ENCODE measurements at places on chromosomes 5 and 9.

GRCh38 chr9:110187126-110187525 lies 20.8 kb downstream of the C9orf152 start:
- H3K27ac ChIP-seq, result no peak overlapping the region
- no peak for DNase-seq
- no peak overlapping the region for H3K4me3 ChIP-seq
- H3K27me3 ChIP-seq, result no peaks in the 10 kb centered on the region

DNA sequence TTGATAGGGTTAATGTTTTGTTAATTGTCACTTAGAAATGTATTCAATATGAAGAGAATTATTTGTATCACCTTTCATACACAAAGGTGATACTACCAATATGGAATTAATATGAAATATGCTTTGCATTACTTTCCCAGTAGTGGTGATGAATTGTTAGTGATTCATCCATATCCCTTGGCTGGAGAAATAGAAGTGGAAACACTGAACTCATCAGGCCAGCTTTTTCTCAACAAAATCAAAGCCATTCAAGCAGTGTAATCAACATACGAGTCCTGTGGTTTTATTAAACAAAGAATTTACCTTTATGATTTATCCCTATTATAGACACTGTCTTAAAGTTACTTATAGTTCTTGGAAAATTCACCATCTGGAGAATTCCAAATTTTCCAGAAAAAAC lies 264.0 kb upstream of the MEF2C start:
- H3K27ac ChIP-seq, result no peak overlapping the region
- no peak for DNase-seq
- H3K27me3 ChIP-seq, result peaks cover 4% of the 10 kb centered on the region
- no peak overlapping the region for H3K4me3 ChIP-seq

GRCh38 chr9:82332774-82333152 lies 344.2 kb downstream of the SPATA31D1 start:
- no peaks in the 10 kb centered on the region for H3K27me3 ChIP-seq
- H3K27ac ChIP-seq, result peak overlapping the region; percentile 9
- no peaks in the 10 kb centered on the region for H3K36me3 ChIP-seq

DNA sequence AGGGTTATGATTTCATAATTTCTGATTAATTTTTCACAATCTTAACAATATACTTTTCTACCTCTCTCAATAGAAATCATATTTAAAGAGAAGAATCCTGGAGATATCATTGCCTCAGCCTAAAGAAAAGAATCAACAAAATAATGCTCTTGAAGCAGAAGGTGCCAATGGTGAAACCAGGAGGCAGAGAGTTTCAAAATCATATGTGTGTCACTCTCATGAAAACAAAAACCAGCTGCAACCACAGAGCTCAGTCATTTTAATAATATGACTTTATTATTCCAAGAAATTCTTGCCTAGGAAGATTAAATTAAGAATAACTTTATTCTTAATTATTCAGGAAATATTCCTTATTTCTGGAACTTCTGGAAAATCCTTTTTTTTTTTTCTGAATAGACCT lies 266.8 kb upstream of the ACTBL2 start:
- peak; percentile 39 for DNase-seq
- no peak overlapping the region for H3K4me3 ChIP-seq
- no peaks in the 10 kb centered on the region for H3K27me3 ChIP-seq
- no peaks in the 10 kb centered on the region for H3K36me3 ChIP-seq
- peaks cover 16% of the 10 kb centered on the region for H3K4me1 ChIP-seq

DNA sequence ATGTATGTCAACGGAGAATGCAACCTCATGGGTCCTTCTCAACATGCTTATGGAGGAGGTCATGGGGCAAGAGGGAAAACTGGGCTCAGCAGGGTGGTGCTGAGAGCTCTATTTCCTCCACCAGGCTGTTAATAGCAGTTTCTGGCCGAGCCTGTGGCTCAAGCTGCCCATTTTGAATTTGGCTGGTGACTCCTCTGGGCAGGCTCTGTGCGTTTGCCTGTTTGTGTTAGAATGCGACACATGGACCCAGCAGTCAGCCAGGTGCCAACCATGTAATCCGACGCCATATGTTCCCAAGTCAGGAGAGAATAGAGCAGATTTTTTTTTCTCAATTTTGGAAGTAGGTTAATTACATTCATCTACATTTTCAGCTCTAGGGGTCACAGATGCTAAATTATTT lies 387.7 kb upstream of the CLINT1 start:
- H3K27me3 ChIP-seq, result peaks cover 44% of the 10 kb centered on the region
- H3K4me1 ChIP-seq, result no peaks in the 10 kb centered on the region
- H3K4me3 ChIP-seq, result no peak overlapping the region
- H3K27ac ChIP-seq, result no peak overlapping the region
- DNase-seq, result no peak

DNA sequence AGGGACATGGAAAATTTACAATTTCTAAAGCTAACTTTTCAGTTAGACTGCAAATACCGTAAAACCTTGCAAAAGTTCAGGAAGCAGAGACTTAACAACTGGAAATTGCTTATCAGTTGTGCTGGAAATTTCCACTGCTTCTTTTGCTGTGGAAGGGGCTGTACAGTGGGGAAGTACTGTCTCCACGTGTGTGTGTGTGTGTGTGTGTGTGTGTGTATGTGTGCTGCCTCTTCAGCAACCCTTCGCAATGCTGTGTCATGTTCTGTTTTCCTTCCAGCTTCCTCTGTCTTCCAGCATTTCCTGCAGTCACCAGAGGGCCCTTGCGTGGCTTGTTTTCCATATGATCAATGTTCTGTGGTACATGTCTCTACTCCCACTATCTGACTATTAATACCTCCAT lies 87.5 kb upstream of the RANBP3L start:
- H3K4me3 ChIP-seq, result no peak overlapping the region
- H3K36me3 ChIP-seq, result no peaks in the 10 kb centered on the region
- no peak overlapping the region for H3K27ac ChIP-seq
- peaks cover 14% of the 10 kb centered on the region for H3K4me1 ChIP-seq
- no peak for DNase-seq

- H3K36me3 ChIP-seq, result peaks cover 19% of the 10 kb centered on the region
- H3K4me1 ChIP-seq, result peaks cover 37% of the 10 kb centered on the region
- peak; percentile 37 for DNase-seq
- no peak overlapping the region for H3K4me3 ChIP-seq
- H3K27me3 ChIP-seq, result no peaks in the 10 kb centered on the region
Measured at GRCh38 chr5:107501965-107502675, 168.6 kb downstream of the EFNA5 start.

- no peaks in the 10 kb centered on the region for H3K27me3 ChIP-seq
- no peaks in the 10 kb centered on the region for H3K36me3 ChIP-seq
- no peak overlapping the region for H3K4me3 ChIP-seq
- no peak overlapping the region for H3K27ac ChIP-seq
Measured at GRCh38 chr9:88835038-88835466, 156.2 kb upstream of the S1PR3 start.

GRCh38 chr5:74767579-74767913 lies 497 bp downstream of the NSA2 start:
- H3K4me3 ChIP-seq, result peak overlapping the region; percentile 98
- peak; percentile 53 for DNase-seq
- H3K27me3 ChIP-seq, result no peaks in the 10 kb centered on the region
- peak overlapping the region; percentile 92 for H3K27ac ChIP-seq
- H3K4me1 ChIP-seq, result peaks cover 15% of the 10 kb centered on the region

DNA sequence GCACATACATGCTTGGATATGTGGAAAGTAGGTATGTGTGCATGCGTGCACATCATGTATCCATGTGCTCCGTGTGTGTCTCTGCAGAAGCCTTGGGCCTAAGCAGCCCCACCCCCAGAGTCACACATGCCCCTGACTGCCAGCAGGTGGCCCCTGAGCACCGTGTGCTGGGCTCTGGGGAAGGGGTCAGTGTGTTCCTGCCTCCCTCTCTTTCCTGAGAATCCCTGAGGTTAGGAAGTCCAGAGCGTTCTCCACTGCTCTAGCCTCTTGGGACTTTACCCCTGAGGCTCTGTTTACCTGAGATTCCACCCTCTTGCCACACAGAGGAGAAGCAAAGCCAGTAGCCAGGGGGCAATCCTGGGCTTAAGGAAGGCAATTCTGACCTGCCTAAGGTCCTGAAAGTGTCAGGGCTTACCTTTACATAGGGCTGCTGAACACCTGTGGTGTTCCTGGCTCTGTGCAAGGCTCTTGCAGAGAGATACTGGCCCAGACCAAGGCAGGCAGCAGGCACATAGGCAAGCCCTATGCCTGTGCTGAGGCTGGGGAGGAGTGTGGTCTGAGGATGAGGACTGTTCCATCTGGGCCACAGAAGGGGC lies 207.3 kb downstream of the TMEM38B start:
- H3K36me3 ChIP-seq, result no peaks in the 10 kb centered on the region
- no peak overlapping the region for H3K27ac ChIP-seq
- no peak overlapping the region for H3K4me3 ChIP-seq
- DNase-seq, result peak; percentile 68
- H3K4me1 ChIP-seq, result no peaks in the 10 kb centered on the region
- H3K27me3 ChIP-seq, result no peaks in the 10 kb centered on the region

DNA sequence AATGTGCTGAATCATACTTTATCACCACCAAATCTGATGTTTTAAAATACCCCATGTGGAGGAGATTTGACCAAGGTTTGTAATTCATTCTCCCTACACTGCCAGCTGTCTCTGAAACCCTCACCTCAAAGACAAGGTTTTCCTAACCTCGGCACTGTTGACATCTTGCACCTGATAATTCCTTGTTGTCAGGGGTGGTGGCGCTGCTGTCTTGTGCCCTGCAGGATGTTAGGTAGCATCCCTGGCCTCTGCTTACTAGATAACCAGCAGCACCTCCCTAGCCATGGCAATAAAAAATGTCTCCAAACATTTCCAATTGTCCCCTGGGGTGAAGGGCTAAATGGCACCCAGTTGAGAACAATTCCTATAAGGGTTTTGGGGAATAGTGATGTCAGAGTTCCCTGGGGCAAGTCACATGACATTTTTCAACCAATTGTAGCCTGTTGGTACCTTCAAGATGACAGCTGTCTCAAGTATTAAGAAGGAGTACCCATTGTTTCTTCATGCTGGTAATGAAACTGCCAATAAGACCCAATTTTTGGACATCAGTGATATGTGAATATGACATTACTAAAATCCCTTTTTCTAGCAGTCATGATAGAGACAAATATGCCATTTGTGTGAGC lies 160.6 kb upstream of the PLCXD3 start:
- H3K4me3 ChIP-seq, result no peak overlapping the region
- no peak overlapping the region for H3K27ac ChIP-seq
- H3K36me3 ChIP-seq, result no peaks in the 10 kb centered on the region
- no peaks in the 10 kb centered on the region for H3K4me1 ChIP-seq

DNA sequence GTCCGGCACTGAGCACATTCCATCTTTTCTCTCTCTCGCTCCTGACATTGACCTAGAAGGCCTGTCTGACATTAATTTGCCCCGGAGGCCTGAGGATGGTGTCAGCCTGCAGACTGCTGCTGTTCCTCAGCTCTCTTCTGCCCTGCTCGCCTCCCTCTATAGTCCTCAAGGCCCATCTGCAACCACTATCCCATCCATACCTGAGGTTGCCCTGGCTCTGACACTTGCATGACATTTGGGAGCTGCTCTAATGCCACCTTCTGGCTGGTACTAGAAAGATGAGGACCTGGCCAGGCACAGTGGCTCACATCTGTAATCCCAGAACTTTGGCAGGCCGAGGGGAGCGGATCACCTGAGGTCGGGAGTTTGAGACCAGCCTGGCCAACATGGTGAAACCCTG lies 38.6 kb upstream of the GGTA1 start:
- H3K4me1 ChIP-seq, result no peaks in the 10 kb centered on the region
- no peak overlapping the region for H3K27ac ChIP-seq
- no peak overlapping the region for H3K4me3 ChIP-seq
- H3K27me3 ChIP-seq, result peaks cover 5% of the 10 kb centered on the region
- no peaks in the 10 kb centered on the region for H3K36me3 ChIP-seq

- DNase-seq, result peak; percentile 88
- peak overlapping the region; percentile 93 for H3K27ac ChIP-seq
- peak overlapping the region; percentile 10 for H3K4me3 ChIP-seq
- H3K27me3 ChIP-seq, result no peaks in the 10 kb centered on the region
Measured at GRCh38 chr5:74206579-74207550, 433.7 kb downstream of the ENC1 start.

- no peaks in the 10 kb centered on the region for H3K4me1 ChIP-seq
- no peak within 1 kb of the TSS for H3K4me3 ChIP-seq
- peaks cover 12% of the 10 kb centered on the region for H3K27me3 ChIP-seq
- DNase-seq, result no peak
Measured at GRCh38 chr9:114930056-114930812, at the start of gene TNFSF8. TSS of gene TNFSF8 (minus strand) at chr9:114930591. CDS start at chr9:114930303, 288 bp downstream.

- no peaks in the 10 kb centered on the region for H3K4me1 ChIP-seq
- no peaks in the 10 kb centered on the region for H3K36me3 ChIP-seq
- no peak overlapping the region for H3K4me3 ChIP-seq
Measured at GRCh38 chr5:170442921-170443320, 53.8 kb upstream of the KCNMB1 start.

DNA sequence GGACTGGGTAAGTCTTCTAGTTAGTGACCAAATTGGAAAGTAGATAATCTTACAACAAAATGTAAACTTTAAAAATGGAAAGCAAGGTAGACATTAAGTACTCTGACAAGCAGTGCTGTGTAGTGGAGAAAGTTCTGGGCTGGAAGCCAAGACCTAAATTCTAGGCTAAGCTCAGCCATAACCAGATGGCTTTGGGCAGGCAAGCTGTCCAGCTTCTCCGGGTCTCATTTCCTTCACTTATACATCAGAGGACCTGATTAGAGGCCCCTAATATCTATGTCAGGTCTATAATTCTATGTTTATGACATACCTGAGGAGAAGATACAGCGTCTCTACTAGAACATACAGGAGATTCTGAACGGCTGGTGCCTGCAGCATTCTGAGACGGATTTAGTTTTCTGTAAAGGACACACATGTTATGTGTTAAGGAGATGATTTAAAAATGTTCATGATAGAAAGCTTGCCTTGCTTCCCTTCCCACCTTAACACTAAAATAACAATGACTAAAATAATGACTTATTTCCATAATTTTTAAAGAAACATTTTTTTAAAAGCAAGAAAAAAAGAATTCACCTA lies 61.2 kb downstream of the ELL2 start:
- H3K4me3 ChIP-seq, result no peak overlapping the region
- H3K27me3 ChIP-seq, result no peaks in the 10 kb centered on the region
- peaks cover 94% of the 10 kb centered on the region for H3K36me3 ChIP-seq

GRCh38 chr5:64301566-64301965 lies 135.9 kb downstream of the RNF180 start:
- H3K4me3 ChIP-seq, result no peak overlapping the region
- H3K27ac ChIP-seq, result no peak overlapping the region
- no peaks in the 10 kb centered on the region for H3K36me3 ChIP-seq

GRCh38 chr9:5783982-5784381 lies 48.9 kb downstream of the ERMP1 start:
- no peaks in the 10 kb centered on the region for H3K4me1 ChIP-seq
- no peaks in the 10 kb centered on the region for H3K27me3 ChIP-seq
- no peak overlapping the region for H3K27ac ChIP-seq

DNA sequence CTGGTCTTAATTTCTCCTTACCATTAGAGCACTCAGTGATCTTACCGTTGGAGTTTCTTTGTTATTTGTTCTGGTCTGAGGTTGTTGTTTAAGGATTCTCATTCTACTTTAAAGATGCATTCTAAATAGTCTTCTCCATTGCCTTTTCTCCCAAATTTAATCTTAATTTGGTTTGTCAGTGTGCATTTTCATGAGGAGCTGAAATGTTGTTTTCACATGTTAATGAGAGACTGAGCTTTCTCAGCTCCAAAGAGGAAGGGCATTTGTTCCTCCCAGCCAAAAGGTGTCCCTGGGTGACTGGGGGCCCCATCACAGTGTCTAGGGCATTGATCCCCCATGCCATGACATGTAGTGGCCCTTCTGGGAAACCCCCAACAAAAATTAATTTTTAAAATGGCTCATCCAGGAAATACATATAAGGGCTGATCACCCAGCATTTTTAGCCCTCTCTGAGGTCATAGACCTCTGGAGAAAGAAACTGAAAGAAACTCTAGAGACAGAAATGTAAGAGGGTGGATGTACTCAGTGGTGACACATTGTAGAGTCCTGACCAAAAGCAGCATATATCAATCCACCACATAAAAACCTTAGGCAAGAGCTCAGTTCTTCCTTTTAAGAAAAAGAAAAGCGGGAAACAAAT lies 240.4 kb upstream of the RAI14 start:
- no peaks in the 10 kb centered on the region for H3K36me3 ChIP-seq
- H3K27me3 ChIP-seq, result no peaks in the 10 kb centered on the region
- no peaks in the 10 kb centered on the region for H3K4me1 ChIP-seq
- no peak overlapping the region for H3K4me3 ChIP-seq
- DNase-seq, result no peak
- no peak overlapping the region for H3K27ac ChIP-seq
